ENCODE measurements at places on chromosomes 13 and 19.

DNA sequence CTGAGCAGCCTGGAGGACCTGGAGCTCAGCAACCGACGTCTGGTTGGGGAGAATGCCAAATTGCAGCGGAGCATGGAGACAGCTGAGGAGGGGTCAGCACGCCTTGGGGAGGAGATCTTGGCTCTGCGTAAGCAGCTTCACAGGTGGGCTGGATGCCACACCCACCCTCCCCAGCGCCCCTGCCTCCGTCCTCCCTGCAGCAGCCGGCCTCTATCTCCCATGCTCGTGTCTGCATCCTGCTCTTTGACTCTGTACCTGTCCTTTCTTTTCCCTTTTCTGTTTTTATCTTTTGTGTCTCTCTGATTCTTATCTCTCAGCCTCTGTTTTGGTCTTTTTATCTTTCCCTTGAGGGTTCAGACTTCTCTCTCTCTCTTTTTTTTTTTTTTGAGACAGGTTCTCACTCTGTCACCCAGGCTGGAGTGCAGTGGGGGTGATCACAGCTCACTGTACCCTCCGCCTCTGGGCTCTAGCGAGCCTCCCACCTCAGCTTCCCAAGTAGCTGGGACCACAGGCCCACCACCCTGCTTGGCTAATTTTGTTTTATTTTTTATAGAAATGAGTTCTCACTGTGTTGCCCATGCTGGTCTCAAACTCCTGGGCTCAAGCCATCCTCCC is 10.1 kb downstream of the KASH5 start:
- DNase-seq = no peak

- no peak for DNase-seq
Measured at GRCh38 chr13:110242615-110243014, 64.3 kb downstream of the COL4A1 start.

DNA sequence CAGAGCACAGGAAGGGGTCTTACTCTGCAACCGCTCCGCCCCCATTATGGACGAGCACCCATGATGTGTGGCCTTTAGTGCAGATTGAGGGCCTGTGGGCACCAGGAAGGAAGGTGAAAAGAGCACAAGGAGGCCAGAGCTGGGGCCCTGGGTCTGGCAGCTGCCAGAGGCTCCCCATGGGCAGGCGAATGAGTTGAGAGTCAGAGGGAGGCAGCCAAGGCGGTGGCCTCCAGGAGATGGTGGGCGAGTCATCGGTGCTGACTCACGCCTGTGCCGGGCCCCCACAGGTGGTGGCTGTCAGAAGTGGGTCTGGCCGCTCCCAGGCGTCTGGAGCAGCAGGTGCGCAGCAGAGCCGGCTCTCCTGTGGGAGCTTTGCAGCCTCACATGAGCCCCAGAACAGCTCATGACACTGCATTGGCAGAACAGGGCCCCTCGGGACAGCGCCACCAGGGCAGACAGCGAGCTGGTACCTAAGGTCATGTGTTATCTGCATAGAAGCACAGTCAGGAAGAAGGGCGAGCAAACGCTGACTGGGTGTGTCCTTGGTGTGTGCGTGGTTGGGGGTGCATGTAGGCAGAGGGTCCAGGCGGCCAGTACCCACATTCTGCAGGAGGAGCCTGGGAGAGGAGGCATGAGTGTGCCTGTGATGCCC is 68.8 kb downstream of the CHST8 start:
- DNase-seq = no peak

GRCh38 chr13:21427741-21428140 is 31.4 kb downstream of the ZDHHC20 start:
- DNase-seq = no peak

- no peak for DNase-seq
Measured at GRCh38 chr13:27168906-27169657, 2.5 kb downstream of the USP12 start.
